ENCODE measurements at places on chromosomes 5 and 9. TPM values are rescaled to one million over a fixed set of nuclear protein-coding genes. Genes with fewer than 3 reads are reported as not detected.

The DMRT3 gene
- not detected for total RNA-seq

The TAF11L13 gene
- total RNA-seq, result not detected

The RGMB gene
- total RNA-seq, result 31.1 TPM

The CCDC192 gene
- total RNA-seq, result not detected

The C9orf40 gene
- 4.7 TPM for total RNA-seq

DNA sequence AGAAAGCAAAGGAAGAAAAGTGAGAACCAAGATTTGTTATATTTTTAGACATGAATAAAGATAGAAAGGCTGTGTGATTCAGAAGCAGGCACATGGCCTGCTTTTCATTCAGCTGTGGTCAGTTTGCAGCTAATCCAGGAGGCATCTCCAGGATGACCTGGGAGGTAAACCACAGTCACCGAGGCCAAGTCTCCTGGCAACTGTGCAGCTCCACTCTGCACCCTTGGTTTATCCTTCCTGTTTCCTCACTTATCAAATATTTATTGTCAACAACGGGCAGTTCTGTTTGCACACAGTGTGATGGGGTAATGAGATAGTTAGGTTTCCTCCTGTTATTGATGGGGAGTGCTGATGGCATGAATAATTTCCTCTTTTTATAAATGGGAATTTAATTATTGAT, 243.0 kb downstream of the PSAT1 start:
- peak; percentile 91 for DNase-seq

DNA sequence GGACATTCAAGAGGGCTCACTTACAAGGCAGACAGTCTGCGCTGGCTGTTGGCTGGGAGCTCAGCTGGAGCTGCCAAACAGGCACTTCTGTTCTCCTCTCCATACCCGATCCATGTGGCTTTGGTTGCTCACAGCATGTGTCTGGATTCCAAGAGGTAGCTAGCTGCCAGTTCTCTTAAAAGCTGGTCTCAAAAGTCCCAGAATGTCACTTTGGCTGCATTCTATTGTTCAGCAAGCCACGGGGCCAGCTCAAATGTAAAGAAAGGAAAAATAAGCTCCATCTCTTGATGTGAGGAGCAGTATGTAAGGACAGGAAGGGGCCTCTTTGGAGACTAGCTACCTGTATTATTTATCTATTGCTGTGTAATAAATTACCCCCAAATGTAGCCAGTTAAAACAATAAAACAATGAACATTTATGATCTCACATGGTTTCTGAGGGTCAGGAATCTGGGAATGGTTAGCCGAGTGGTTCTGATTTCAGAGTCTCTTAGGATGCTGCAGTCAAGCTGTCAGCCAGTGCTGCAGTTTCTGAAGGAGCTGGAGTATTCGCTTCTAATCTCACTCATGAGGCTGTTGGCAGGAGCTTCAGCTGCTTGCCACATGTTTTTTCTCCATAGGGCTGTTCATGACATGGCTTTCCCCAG, 112.7 kb upstream of the CLINT1 start:
- no peak for DNase-seq

DNA sequence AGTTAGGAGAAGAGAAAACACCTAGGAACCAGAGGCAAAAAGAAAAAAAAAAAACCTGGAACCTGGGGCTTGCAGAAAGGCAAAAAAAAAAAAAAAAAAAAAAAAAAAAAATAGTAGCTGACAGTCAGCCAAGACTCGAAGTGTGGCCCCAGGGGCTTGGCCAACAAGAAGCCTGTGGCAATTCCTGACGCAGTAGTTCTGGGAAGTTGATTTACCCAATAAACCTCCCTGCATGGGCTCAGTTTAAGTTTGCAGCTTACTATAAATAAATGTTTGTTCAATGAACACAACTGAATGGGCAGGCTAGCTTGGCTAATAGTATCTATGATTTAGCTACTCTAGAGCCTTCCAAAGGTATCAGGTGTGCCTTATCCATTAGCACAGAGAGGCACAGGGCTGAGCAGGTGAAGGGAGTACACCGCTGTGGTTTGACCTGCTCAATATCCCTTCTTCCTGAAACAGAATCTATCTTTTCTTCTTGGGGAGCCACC, 21.3 kb upstream of the GLRX start:
- DNase-seq, result no peak

DNA sequence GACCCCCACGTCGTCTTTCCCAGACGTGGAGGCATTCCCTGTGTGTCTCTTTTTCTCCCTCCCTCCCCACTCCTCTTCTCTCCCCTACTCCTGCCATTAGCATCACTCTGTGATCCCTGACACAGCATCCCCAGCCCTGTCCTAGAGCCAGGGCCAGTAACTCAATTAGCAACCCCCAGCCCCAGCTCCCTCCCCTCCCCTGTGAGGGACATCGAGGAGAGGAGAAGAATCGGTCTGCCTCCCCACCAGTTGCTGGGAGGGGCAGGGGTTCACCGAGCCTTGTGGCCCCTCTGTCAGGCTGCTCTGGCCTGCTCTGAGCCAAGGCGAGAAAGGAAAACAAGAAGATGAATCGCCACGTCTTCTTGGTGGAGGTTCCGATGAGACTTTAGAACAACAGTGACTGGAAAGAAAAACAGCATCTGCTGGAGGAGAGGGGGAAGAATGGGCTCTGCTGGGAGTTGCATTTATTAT, 123.1 kb downstream of the PAPPA start:
- DNase-seq, result no peak

DNA sequence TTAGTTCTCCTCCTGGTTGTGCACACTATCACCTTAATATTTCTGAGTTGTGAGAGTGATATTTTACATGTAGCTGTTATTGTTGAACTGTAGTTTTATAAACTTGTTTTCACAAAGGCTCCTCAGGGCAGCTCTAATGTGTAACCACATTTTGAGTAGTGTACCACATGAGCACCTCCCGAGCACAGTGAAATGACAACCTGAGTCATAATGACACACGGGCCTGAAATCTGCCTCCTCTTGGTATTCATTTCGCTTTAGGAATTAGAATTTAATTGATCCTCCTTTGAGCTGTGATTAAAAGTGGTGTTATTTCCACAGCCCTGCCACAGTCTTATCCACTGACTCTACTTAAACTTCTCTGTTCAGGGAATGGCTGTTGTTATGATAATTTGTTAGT, 7.9 kb downstream of the MTRR start:
- peak; percentile 89 for DNase-seq

DNA sequence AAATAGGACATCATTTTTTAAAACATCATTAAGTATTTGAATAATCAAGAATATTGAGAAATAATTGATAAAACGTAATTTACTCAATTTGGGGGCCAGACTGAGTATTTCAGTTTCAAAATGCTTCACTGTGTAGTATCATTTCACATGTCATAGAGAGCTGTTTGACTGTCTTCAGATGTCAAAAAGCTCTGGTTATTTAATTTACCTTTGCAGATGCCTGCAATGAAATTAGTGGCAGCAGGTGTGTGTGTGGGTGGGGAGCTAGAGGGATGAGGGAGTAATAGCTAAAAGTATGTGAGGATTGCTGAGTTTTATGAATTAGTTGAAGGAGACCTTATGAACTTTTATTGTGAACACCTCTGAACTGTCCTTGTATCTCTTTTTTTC, 567.2 kb upstream of the MEF2C start:
- no peak for DNase-seq

GRCh38 chr5:133664422-133664821, 52.1 kb upstream of the FSTL4 start:
- DNase-seq, result peak; percentile 94

DNA sequence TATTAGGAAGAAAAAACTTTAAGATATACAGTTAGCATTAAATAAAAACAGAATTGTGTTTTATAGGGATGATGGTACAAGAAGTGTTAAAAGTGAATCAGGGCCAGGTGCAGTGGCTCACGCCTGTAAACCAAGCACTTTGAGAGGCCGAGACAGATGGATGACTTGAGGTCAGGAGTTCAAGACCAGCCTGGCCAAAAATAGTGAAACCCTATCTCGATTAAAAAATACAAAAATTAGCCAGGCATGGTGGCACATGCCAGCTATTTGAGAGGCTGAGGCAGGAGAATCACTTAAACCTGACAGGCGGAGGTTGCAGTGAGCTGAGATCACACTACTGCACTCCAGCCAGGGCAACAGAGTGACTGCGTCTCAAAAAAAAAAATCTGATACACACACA, 282.9 kb upstream of the ATP10B start:
- no peak for DNase-seq

DNA sequence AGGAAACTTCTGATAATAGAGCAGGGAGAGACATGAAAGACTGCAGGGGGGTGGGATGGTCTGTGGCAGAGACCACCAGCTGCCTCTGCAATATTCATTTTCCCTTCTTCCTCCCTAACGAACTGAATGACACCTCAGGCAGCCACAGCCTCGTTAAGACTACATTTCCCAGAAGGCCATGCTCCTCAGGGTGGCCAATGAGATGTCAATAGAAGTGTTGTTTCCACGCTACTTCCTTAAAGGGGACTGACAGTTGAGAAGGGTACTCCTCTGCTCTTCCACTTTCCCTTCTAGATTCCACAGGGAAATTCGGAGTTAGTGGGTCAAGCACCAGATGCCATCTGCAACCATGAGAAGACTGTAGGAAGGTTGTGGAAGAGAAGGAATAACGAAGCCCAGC, 52.0 kb upstream of the DAPK1 start:
- no peak for DNase-seq

- no peak for DNase-seq
Measured at GRCh38 chr9:117596678-117597077, 107.5 kb upstream of the TLR4 start.

- DNase-seq, result peak; percentile 76
Measured at GRCh38 chr5:67234671-67235176, 38.1 kb upstream of the CD180 start.

DNA sequence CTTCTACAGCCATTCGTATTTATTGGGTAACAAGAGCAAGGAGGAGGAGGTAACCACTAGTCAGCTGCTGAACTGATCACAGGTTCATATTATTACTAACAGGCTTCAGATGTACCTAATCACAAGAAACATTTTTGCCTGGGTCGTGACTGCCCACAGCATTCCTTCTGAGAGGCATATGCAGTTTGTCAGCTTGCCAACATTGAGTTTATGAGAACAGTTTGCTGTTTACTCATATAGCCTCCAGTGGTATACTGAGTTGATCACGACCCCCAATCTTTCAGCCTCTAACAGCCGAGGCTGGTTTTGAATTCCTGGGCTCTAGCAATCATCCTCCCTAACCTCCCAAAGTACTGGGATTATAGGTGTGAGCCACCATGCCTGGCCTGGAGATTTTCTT, 693.6 kb downstream of the TLE1 start:
- DNase-seq, result peak; percentile 86

DNA sequence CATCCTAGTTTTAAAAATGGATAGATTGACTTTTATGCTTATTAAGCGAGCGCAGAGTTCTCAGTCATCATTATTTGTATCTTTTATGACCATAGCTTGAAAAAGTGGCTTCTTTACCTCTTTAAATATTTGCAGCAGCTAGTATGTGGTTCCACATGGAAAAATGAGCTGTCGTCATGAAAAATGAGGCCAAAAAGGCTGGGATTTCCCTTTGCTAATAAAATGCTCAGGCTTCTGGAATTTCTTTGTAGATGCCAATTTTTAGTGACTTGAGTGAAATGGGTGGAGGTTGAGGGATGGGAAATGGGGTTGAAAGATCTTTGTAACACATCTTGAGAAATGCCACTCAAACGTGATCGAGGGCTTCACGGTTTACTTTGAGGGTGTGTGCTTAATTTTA, 35.2 kb downstream of the RAI14 start:
- peak; percentile 37 for DNase-seq

DNA sequence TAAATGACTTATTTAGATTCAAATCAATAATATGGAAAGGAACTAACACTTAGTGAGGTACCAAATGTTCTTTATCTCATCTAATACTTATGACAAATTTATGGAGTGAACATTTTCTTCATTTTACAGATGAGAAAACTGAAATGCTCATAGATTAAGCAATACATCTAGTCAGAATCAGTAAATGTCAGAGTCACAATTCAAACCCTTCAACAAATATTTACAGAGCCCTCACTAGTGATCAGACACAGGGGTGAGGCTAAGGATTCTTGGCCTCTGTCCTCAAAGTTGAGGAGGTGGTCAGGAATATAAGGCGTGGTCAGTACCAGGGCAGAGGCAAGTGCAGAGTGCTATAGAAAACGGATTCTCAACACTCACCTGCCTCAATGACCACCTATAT, 29.5 kb upstream of the ARSB start:
- no peak for DNase-seq

DNA sequence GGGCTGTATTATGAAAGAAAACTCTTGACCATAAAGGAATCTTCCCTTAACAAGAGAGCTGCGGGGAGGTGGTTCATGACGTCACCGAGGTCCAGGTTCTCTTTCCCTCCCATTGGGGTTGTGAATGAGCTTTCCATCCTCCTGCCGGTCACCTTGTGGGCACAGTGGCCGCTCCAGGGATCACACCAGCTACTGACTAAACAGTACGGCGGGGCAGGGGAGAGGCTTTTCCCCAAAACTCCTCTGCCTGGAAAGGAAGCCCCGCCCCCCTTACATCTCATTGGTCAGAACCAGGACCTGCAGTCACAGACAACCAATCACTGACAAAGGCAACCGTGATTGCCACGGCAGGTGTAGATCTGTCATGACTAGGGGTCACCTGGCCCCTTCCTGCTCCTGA, 35.6 kb downstream of the ROR2 start:
- no peak for DNase-seq

DNA sequence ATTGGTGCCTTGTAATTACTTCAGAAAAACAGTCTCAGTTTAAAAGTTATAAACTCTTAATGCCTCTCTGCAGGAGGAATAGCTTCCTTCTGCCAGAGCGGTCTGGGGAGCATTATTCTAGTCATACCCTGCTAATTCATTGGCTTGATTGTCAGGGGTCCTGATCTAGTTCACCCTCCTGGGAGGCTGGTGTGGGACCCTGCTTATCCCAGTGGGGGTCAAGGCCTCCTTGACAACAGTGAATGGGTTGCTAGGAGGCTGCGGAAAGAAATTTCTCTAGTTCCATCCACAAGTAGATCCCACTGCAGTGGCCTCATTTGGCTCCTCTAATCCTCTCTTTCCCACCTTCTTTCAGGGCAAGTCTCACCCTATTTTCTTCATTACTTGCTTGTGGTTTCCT, 105.7 kb downstream of the TMC1 start:
- DNase-seq, result no peak

DNA sequence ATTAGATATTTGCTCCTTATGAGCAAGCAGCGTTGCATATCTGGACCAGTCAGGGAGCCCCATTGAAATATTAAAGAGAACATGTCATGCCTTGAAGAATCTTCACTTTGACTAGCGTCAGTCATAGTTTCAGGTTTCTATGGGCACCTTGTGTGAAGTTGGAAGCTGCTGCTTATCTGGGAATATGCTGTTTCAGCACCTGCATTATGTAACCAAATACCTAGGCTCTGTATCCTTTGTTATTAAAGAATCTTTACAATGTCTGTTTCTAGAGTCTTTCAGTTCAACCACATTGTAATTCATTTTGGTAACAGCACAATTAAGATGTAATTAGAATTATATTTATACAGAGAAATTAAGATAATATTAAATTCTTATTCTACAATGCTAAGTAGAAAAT, 818.8 kb upstream of the TYRP1 start:
- no peak for DNase-seq

- peak; percentile 84 for DNase-seq
Measured at GRCh38 chr9:38437193-38437823, 13.1 kb upstream of the IGFBPL1 start.

Data from PC-3 (cell line).